ENCODE measurements at places on chromosomes 16 and 17. TPM values are rescaled to one million over a fixed set of nuclear protein-coding genes. Genes with fewer than 3 reads are reported as not detected.
A peak's percentile ranks its signal among the peaks of the same experiment; 100 is the strongest.

DNA sequence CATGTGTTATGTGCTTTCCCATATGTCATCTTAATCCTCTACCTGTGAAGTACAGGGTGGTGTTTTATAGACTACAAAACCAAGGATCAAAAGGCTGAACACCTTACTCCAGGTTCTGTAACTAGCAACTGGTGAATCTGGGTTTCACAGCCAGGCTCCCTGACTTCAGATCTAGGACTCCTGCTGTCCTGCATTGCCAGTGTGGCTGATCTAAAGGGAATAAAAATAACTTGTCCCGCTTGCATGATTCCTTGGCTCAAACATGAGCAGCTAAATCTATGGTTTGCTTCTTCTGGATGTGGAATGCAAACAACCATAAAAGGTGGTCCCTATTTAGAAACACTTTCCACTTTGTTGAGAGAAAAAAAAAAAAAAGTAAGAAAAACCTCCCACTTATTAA is 3.7 kb upstream of the VWA3A start:
- DNase-seq, result no peak

DNA sequence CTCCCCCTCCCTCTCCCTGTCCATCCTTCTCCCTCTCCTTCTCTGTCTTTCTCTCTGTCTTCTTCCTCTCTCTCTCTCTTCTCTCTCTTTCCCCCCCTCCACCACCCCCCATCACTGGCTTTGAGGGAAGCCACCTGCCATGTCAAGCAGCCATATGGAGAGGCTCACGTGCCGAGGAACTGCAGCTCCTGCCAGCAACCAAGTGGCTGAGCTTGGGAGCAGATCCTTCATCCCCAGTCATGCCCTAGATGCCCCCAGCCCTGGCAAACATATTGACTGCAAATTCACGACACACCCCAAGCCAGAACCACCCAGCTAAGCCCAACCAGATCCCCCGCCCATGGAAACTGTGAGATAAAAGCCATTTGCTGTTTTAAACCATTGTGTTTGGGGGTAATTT is 40.9 kb upstream of the RBFOX3 start:
- DNase-seq, result no peak

GRCh38 chr16:80695020-80695419 is 109.4 kb downstream of the CDYL2 start:
- DNase-seq, result no peak

- DNase-seq, result peak; percentile 52
Measured at GRCh38 chr17:34542700-34543336, 36.6 kb upstream of the TMEM132E start.

- no peak for DNase-seq
Measured at GRCh38 chr16:10728003-10728887, 15.4 kb upstream of the NUBP1 start.

DNA sequence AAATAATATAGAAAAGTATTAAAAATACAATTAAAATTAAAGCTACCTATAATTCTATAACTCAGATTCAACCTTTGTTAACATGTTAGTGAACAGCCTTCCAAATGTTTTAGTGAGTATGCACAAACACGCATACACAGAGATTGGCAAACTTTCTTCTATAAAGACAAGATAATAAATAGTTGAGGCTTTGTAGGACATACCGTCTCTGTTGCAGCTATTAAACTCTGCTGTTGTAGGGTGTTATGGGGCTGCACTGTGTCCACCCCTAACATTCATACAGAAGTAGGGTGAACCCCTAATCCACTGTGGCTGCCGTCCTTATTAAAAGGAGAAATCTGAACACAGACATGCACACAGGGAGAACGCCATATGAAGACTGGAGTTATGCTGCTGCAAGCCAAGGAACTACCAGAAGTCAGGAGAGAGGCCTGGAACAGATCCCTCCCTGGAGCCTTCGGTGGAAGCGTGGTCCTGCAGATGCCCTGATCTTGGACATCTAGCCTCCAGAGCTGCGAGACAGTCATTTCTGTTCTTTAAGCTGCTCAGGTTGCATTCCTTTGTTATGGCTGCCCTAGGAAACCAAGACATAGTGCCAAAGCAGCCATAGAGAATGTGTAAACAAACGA is 383.2 kb downstream of the GRIN2A start:
- DNase-seq, result no peak

- no peak for DNase-seq
Measured at GRCh38 chr17:17567631-17568030, 23.9 kb downstream of the PEMT start.

The LPCAT2 gene
- 18.0 TPM for total RNA-seq

- DNase-seq, result no peak
Measured at GRCh38 chr16:57534337-57534880, 2.0 kb downstream of the CCDC102A start.

GRCh38 chr16:52436339-52437276 is 110.3 kb downstream of the TOX3 start:
- no peak for DNase-seq

The NPIPA2 gene
- total RNA-seq, result not detected

The CD300LB gene
- total RNA-seq, result not detected

- DNase-seq, result no peak
Measured at GRCh38 chr17:69579961-69580677, 165.6 kb downstream of the MAP2K6 start.

The CASKIN2 gene
- 12.3 TPM for total RNA-seq

- DNase-seq, result no peak
Measured at GRCh38 chr17:7858522-7858810, 663 bp downstream of the CYB5D1 start.

DNA sequence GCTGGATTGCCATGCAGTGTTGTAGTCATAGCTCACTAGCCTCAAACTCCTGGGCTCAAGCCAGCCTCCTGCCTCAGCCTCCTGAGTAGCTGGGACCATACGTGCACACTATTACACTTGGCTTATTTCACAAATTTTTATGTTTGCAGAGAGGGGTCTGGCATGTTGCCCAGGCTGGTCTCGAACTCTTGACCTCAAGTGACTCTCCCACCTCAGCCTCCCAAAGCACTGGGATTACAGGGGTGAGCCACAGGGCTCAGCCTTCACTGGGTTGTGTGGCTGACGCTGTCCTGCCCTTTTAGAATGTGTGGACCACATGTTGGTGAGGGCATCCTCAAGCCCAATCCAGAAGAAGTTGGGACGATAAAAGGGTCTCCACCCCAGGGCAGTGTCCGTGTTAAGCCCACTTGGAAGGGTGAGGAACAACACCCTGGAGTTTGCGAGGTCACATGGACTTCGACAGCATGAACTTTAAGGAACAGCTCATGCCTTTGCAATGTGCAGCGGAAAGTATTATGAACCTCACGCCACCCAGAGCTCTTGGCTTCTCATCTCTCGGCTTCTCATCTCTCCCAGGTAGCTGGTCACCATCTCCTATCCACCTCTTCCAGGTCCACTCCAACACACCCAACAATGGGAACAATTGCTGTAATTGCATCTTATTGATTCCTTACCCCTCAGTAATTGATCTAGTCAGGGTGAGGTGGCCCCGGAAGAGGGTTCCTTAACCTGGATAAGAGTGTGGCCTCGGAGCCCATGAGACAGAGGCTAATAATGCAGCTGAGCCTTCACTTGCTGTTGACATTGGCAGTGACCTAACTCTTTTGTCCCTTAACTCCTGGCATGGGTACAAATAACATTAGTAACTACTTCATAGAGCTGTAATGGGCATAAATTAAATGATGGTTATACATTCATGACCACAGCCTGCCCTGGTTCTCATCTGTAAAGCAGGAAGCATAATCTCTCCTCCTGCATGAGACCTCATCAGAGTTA is 6.7 kb downstream of the FOXL1 start:
- DNase-seq, result no peak

- no peak for DNase-seq
Measured at GRCh38 chr17:75182319-75182568, 515 bp downstream of the SUMO2 start.

The CRYM gene
- 0.61 TPM for total RNA-seq

GRCh38 chr16:23026784-23027362 is 122.4 kb downstream of the USP31 start:
- DNase-seq, result peak; percentile 32

The ATF7IP2 gene
- 0.41 TPM for total RNA-seq

GRCh38 chr17:1573932-1574696 is 11.5 kb upstream of the PITPNA start:
- peak; percentile 84 for DNase-seq

The HASPIN gene
- total RNA-seq, result 13.1 TPM

- peak; percentile 48 for DNase-seq
Measured at GRCh38 chr17:51860954-51861561, 297.5 kb downstream of the CA10 start.

The VAT1L gene
- total RNA-seq, result not detected

- DNase-seq, result no peak
Measured at GRCh38 chr17:68054296-68054900, 18.9 kb downstream of the KPNA2 start.

The GNGT2 gene
- total RNA-seq, result not detected

DNA sequence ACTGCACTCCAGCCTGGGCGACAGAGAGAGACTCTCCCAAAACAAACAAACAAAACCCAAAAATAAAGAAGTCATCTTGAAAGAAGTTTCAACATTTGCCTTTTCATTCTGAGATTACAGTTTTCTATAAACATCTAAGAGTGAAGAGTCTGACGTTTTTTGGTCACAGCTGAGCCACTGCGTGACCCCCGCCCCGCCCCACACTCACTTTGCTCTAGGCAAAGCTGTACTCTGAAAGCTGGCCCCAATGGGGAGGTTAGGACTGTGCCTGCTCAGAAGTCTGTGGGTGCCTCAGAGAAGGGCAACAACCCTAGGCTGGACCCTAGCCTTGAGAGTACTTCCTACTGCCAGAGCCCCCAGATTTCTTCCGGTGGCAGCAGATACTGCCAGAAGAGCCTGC is 19.3 kb downstream of the CYB5D2 start:
- no peak for DNase-seq

- DNase-seq, result no peak
Measured at GRCh38 chr17:2207815-2208515, 95.6 kb downstream of the SMG6 start.
